T-helper 2 cell (primary cell): ENCODE measurements at places on chromosomes 1 and 21.

GRCh38 chr1:200626853-200627534 is 6.4 kb upstream of the KIF14 start:
- DNase-seq: no peak

- DNase-seq: no peak
Measured at GRCh38 chr1:19632211-19632610, 11.9 kb upstream of the NBL1 start.

GRCh38 chr21:16085421-16085820 is 355.6 kb downstream of the USP25 start:
- no peak for DNase-seq

DNA sequence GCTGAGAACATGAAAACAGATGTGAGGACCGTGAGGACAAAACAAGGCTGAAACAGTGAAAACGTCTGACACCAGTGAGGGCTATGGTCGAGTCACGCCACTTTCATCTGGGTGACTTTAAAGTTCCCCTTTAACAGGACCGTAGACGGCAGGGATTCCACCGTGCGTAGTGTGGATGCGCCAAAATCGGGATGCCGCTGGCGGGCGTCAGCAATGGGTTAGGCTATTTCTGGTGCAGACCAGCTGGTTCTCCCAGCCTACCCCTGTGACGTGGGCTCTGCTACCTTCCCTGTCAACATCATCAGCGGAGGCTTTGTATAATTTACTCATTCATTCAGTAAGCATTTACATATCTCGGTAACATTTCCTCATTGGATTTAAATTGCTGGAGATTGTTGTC is 246.6 kb upstream of the AJAP1 start:
- DNase-seq: no peak

GRCh38 chr1:40699787-40700186 is 8.3 kb downstream of the NFYC start:
- peak; percentile 68 for DNase-seq

GRCh38 chr1:214686497-214686896 is 83.5 kb downstream of the CENPF start:
- DNase-seq: no peak

- DNase-seq: no peak
Measured at GRCh38 chr21:31505975-31506374, 153.5 kb upstream of the SOD1 start.

DNA sequence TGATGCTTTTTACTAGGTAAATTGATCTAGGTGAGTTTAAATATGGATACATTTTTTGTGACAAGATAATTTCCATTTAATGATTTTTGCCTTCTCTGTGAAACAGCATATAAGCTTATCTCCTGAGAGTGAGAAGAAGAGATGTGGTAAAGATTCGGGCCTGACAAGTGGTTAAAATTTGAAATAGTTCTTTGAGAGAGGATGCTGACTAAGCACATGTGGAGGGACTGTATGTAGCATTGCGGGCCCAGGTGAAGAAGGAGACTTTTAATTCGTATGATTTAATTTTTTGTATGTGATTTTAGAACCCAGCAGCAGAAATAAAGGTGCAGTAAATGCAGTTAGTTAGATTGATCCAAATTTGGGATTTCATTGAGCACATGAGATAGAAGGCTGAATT is 51.9 kb downstream of the RPRD2 start:
- DNase-seq: no peak

DNA sequence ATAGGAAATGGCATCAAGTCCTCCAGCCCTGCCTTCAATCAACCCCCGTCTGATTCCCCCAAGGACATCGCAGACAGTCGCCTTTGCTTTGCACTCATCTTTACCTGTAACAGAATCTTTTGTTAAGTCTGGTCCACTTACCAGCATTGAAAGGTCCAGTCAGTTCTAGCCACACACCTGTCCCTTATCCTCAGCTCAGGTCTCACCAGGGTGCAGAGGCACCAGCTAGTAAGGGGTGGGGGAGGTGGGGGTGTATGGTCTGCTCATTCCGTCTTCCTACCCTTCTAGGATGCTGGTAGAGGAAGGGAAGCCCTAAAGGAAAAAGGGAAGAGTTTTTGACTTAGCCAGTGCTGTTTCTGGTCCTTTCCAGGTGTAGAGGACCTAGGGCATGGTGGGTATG is 427.7 kb downstream of the MATN1 start:
- no peak for DNase-seq

DNA sequence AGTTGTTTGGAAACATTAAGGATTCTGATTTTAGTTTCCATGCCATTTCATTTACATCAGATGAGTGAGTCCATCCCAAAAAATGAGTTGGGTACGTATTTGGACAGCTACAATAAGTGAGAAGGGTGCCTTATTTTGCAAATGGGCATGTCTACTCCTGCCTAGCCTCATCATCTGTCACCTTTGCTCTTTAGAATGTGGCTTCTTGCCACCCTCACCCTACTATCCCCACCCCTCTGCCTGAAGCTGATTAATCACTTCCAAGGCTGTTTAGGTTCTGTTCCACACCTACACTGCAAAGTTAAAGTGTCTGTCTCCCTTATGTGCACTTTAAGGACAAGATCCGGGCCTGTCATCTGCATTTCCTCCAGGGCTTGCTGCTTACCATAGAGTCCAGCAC is 61.2 kb downstream of the ST6GALNAC5 start:
- no peak for DNase-seq

DNA sequence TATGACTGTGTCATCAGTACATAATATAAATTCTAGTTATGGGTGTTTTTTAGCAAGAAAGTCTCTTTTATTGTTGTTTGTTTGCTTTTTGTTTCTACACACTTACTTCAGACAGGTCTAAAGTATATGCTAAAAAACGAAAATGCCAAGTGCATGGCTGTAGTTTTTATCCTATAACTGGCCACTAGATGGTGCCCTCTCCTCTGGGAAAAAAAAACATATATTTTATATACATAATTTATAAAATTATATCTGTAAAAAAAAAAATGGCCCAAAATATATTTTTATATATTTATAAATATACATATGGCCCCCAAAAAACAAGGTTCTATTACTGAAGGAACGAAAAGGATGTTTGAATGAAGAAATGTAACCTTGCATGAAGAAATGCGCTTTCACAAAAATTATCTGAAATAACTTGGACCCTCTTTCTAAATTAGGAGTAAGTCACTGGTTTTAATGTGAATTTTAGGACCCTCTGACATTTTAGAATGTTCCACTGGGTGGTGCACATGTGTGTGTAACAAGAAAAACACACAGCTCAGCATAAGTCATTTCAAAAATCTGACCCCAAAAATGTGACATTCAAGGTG is 93.5 kb downstream of the TTLL7 start:
- DNase-seq: peak; percentile 21

GRCh38 chr1:101150670-101151069 is 86.1 kb upstream of the S1PR1 start:
- DNase-seq: no peak

DNA sequence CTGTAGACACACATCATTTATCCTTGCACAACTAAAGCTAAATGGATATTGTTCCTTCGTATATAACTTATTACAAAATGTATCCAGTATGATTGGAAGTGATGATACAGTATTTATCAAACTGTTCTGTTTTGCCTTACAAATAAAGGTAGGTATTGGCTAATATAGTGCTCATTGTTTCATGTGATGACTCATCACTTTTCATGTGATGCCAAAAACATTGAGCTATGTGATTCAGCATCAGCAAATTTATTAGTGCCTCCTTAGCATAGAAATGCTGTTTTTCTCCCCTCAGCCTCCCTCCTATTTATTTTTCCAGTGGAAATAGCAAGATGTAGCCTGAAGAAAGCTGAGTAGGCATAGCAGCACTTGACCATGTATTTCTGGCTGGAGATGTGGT is 228.6 kb upstream of the LYPLAL1 start:
- DNase-seq: no peak

DNA sequence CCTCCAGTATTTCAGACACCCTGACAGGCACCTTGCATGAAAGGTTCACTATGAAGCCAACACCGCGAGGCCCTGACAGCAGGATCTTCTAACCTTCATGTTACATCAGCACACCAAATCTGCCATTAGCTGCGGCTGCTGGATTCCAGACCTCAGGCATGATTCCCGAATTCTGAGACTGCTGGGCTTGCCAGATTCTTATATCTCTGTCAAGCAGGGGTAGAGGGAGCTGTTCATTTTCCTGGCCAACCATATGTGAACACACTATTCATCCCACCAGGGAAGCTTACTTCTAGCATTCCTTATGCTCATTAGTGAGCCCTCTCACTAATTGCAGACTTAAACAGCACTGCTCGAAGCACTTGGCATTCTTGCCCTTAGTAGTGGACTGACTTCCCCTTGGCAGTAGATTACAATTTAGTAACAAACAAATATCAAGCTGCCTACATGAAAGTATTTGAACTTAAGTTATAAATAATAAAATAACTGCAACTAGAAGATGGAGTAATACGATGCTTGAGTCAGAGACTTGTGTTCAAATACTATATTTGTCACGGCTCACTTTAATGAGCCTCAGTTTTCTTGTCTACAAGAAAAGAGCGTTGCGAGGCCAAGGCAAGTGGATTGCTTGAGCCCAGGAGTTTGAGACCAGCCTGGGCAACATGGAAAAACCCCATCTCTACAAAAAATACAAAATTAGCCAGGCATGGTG is 43.3 kb downstream of the NID1 start:
- no peak for DNase-seq

DNA sequence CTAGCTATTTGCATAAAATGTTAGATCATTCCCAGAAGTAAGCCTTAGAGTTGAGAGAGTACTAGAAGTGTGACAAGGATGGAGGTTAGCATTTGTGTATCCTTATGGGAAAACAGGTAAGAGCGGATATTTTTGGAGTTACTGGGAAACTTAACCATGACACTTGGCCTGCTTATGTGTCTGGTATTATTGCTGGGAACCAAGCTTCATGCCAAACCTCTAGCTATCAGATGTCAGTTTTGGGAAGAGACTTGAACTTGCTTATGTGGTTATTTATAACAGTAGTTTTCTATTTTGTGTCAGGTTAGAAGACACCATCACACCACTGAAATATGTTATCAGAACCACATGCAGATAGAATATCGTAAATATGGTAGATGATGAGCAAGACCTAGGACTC is 230.3 kb upstream of the SGIP1 start:
- DNase-seq: no peak

- DNase-seq: no peak
Measured at GRCh38 chr1:36125129-36125991, at the start of gene COL8A2. COL8A2 (minus strand) TSS chr1:36125222; CDS start chr1:36100242, 24,980 bp downstream.

- DNase-seq: no peak
Measured at GRCh38 chr1:147223740-147224615, 1.2 kb downstream of the FMO5 start.

DNA sequence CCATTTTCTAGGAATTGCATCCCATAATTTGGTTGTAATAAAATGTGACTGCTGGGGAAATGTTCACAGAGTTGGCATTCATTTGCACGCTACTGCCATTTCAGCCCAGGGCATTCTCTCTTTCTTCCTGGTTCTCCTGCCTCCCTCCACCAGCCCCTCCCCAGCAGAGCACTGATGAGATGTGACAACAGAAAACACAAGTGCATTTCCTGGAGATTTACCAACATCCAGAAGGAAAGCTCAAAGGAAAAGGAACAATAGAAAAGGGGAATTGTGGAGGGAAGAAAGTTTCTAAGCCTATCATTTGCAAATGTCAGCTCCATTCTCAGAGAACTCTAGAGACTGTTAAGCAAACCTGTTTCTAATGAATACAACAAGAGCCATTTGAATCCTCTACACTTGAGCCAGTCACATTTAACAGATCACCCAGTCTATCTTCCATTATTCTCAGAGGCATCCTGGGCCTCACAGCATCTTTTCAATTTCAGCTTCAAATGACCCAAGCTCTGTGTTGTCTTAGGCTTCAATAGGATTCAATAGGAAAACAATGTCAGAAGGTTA is 395.6 kb upstream of the PBX1 start:
- DNase-seq: no peak

DNA sequence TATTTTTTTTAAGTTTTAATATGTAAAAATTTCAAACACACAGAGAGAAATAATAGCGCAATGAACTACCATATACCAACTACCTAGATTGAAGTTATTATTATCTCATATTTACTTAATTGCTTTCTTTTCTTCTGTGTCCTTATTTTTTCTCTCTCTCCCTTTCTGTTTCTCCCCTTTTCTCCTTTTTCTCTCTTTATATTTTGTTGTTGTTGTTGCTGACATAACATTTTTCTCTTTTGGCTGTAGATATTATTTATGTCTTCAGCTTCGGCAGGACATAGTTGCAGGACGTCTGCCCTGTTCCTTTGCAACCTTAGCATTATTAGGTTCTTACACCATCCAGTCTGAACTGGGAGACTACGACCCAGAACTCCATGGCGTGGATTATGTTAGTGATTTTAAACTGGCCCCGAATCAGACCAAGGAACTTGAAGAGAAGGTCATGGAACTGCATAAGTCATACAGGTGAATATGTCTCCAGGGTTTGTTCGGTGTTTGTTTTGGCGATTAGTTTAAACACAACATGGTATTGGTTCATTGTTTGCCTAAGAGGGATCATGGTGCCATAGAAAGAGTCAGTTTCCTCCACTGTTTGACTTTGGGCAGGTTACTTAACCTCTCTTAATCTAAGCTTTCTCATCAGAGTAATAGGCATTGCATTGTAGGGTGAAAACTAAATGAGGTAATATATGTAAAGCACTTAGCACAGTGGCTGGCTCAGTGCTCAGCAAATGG is 103.8 kb downstream of the EPB41 start:
- no peak for DNase-seq

GRCh38 chr1:114710360-114710759 is 6.2 kb downstream of the NRAS start:
- no peak for DNase-seq

DNA sequence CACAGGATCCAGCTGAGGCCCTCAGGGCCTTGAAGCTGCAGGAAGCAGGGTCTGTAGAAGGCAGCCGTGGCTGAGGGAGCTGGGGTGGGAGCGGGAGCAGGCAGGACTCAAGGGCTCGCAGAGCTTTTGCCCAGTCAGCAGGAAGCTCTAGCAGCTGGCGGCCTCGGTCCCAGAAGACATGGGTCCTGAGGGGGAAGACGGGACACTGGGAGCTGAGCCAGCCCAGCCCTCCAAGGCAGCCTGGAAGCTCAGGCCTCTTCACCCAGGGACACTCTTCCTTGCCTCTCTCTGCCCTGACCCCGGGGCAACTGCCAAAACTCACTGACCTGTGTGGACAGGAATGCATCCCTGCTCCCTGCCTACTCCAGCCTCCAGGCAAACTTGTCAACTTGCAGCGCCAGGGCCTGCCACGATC is 8.9 kb downstream of the ADGRB2 start:
- no peak for DNase-seq

DNA sequence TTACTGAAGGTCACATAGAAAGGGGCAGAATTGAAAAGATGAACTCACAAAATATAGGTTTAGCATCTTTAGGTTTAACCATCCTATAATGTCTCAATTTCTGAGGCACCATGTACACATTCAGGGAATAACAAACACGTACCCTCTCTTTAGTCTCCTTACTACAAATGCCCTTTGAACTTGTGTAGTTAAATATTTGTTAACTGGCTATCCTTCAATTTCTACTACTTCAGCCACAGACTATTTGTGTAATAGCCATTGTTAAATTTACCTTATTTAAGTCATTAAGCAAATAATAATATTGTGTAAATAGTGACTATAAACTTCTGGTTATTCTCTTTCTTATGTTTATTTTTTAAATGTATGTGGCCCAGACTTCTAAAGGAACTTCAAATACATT is 600.5 kb downstream of the KCNT2 start:
- no peak for DNase-seq

GRCh38 chr1:237834461-237834860 is 56.3 kb downstream of the ZP4 start:
- DNase-seq: no peak

- DNase-seq: no peak
Measured at GRCh38 chr1:55589671-55590297, 374.6 kb upstream of the USP24 start.

GRCh38 chr1:150066838-150067183 is 765 bp upstream of the VPS45 start:
- peak; percentile 12 for DNase-seq
